Activated T-helper 1 cell treated with Interleukin-2 at 50 U/mL for 16 hours (primary cell): ENCODE measurements at places on chromosomes 13 and 19.
A peak's percentile ranks its signal among the peaks of the same experiment; 100 is the strongest.

DNA sequence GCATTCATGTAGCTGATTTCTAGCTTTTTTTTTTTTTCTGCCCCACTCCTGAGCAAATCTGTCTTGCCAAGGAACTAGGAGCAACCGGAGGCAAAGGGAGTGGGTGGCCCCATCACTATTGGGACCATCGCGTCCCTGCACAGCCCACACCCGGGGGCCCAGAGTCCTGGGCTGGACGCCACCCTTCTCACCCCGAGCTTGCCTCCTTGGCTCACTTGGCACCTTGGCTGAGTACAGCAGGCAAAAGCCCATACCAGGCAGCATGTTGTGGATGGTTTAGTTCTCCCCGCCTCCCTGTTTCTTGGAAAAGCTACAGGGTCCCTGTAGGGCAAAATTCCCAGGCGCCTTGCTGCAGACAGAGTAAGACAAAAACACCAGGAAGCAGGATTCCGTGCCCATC lies 13.7 kb downstream of the SMIM24 start:
- no peak for DNase-seq

DNA sequence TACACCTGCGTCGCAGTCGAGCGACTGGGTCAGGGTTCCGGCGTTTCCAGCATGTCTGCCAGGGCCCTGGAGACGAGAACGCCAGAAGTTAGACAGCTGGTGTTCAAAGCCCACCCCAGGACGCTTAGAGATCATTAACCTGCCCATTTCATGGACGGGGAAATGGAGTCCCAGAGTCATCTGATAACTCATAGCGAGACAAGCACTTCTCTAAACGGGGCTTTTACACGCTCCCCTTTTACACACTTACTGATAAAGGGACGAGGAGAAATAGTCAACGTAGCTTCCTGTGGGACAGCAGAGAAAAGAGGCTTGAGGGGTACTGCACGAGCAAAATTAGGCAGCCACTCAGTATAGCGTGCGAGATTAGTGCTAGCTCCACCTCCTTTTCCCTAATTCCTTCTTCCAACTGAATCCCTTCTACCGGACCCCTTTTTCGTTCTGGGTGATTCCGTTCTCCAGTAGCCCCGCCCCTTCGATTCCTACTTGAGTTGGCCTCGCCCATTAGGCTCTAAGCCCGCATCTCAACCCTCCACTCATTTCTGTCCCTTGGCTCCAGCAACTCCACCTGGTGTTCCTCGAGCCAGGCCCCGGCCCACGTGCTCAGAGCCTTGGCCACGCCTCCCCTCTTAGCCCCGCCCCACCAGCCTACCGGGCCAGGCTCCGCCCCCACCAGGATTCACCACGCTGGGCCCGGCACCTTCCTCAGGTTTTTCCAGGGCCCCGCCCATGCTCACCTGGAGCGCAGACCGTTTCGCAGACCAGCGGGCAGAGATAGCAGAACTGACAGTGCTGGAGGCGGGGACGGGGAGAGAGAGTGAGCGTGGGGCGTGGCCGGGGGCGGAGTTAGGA lies 3.7 kb downstream of the HRC start:
- no peak for DNase-seq

GRCh38 chr19:19938449-19938848 lies 37.7 kb downstream of the ZNF93 start:
- no peak for DNase-seq

- DNase-seq: peak; percentile 68
Measured at GRCh38 chr19:16368385-16369305, 44.0 kb downstream of the KLF2 start.

GRCh38 chr19:48044561-48044960 lies 682 bp upstream of the CABP5 start:
- no peak for DNase-seq

- no peak for DNase-seq
Measured at GRCh38 chr19:3413796-3414327, 47.5 kb downstream of the NFIC start.

DNA sequence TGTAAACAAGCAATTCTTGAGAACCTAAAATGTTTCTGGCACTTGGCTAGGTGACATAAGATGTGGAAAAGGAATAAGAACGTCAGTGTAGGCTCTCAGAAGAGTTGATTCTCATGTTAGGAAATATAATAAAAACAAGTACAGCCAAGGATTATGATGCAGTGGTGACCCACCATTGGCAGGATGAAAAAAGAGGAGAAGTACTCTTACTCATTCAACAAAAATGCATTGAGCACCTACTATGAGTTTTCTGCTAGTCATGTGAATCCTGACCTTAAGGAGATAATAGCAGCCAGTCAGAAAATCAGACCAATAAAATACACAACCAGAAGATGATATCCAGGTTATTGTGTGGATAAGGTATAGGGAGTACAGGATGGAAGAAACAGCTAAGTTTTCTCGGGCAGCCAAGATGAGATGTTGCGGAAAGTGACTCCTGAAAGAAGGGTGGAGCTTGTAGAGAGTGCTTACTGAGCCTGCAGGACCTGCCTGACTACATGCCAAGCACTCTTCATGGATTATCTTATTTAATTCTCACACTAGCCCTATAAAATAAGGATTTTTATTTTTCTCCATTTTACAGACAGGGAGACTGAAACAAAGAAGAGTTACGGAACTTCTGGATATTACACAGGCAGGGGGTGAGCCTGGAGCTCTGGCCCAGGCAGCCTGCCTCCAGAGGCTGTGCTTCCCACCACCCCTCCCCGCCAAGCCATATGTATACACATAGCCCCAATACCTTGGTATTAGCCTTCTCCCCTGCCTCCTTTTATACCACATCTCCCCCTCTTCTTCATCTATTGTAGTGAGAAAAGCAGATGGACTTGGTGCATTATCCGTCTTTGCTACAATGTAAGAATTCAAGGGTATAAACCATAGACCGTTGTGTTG lies 58.0 kb downstream of the TGDS start:
- no peak for DNase-seq

- DNase-seq: no peak
Measured at GRCh38 chr19:3234800-3235199, 10.3 kb downstream of the CELF5 start.

- DNase-seq: no peak
Measured at GRCh38 chr13:33028620-33029019, 12.4 kb downstream of the KL start.

GRCh38 chr19:51367255-51367564 lies 1.0 kb upstream of the ETFB start:
- no peak for DNase-seq

- no peak for DNase-seq
Measured at GRCh38 chr13:94342436-94343242, 136.8 kb downstream of the DCT start.

DNA sequence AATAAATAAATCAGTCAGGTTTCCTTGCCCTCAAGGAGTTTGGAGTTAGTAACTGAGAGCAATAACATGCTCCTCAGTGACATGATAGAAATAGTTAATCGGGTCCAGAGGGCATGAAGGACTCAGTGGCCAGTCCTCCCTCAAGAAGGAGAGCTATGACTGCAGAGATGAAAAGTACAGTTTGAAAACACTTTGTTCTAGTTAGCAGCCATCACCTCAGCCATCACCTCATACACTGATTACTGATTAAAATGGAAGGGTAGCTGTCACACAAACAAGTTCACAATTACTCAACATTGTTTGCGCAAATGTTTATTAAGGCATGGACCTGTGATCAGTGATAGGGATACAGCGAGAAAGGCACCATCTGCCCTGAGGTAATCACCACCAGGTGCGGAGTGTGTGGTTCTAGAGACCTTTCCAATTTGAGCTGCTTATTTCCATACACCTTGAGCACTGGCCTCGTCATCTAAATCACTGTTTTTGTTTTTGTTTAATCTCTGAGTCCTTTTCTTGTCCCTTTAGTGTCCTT lies 85.3 kb upstream of the RAP2A start:
- no peak for DNase-seq

DNA sequence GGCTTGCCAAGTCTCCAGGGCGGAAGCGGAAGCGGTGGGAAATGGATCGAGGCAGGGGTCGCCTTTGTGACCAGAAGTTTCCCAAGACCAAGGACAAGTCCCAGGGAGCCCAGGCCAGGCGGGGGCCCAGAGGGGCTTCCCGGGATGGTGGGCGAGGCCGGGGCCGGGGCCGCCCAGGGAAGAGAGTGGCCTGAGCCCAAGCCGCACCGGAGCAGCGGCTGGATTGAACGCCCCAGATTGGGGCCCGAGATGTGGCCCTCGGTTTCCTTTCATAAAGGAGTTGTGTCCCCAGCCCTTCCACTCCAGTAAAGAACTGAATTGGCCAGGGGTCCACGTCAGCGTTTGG lies 548 bp upstream of the P2RY11 start:
- DNase-seq: no peak

DNA sequence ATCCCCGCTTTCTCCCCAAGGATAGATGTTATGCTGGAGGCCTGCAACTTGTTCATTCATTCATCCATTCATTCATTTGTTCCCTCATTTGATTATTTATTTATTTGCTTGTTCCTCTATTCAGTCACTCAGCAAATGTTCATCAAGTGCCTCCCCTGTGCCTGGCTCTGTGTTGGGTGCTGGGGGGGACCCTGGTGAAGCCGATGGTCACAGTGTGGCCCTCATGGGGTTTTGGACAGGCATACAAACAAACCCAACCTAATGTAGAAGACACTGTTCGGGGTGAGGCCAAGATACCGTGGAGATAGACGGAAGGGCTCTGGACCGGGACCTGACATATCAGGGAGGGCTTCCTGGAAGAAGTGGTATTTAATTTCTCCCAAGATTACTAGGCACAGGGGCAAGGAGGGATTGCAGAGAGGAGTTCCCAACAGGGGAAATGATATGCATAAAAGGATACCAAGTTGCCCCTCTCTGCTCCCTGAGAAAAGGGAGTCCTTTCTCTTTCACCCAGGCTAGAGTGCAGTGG lies 58.1 kb downstream of the ZNF536 start:
- no peak for DNase-seq

DNA sequence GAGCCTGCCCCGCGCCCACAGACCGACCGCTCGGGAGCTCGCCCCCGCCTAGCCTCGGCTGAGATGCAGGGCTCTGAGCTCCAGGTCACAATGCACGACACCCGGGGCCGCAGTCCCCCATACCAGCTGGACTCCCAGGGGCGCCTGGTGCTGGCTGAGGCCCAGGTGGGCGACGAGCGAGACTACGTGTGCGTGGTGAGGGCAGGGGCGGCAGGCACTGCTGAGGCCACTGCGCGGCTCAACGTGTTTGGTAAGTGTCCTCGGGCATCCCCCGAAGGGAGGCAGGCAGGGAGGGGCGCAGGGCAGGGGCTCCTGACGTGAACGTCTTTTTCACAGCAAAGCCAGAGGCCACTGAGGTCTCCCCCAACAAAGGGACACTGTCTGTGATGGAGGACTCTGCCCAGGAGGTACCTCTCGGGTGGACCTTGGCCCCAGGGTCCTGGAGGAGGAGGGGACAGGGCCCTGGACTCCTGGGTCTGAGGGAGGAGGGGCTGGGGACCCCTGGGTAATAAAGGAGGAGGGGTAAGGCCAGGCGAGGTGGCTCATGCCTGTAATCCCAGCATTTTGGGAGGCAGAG lies 3.3 kb downstream of the BCAM start:
- no peak for DNase-seq

DNA sequence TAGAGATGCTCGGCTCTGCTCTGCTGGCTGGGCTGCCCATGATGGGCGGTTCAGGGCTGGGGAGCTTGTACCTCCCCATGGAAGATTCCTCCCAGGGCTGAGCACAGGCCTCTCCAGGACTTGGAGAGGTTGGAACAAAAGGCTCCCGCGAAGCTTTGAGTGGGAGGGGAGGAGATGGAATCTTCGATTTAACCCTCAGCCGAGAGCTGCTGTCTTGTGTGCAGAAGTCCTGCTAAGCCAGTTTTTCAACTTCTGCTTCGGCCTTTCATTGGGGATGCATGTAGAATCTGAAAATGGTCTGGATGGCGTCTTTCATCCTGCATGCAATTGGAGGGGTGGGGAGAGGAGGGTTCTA lies 163.3 kb downstream of the KDM4B start:
- no peak for DNase-seq

DNA sequence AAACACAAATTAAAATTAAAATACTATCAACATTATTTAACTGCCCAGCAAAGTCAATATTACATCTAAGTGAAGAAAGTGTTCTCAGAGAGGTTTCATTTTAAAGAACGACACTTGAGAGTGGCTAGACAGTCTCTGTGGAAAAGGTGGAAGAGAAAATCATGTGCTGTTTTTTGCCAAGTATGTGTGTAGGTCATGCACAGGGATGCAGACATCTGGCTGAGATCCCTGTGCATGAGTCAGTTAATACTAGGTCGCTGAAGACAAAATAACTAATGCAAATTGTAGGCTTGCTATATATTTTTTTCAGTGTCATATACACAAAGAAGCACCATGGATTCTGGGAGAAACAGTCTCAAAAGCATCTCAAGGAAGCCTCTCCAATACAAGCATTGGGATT lies 44.3 kb upstream of the ENOX1 start:
- no peak for DNase-seq

GRCh38 chr13:46530084-46530935 lies 22.7 kb upstream of the LRCH1 start:
- DNase-seq: no peak
